Ovary (tissue), 10 donors: ENCODE measurements at places on chromosomes 3 and 15.

DNA sequence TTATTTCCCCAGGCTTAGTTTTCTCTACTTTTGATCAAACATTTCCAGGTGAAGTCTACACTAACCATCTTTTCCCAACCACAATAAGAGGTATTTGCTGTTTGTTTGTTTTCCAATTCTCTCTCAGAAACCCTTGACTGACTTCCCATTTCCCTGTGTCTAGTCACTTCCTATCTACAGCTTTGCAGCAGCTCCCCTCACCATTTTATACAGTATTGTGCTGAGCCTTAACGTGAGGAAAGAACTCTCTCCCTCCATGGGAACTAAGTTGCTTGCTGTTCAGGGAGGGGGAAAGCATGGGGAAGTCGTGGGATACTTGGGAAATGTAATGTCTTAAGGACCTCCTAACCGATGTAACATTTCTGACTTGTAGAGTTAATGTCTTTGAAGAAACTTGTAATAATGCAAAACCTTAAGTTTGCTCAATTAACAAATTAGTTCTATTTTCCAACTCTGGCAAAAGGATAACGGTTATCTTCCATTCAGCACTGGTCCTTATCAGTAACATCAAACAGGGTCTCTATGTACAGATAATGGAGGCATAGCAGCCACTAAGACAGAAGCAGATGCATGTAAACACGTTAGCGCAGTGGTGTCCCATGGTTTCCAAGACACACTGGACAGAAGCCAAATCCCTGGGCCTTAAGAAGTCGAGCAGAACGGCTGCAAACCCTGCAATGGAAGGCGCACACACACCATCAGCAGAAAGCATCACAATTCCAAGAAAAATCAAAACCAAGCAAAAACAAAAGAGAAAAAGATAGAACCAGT, 39.7 kb downstream of the NPTN start:
- H3K4me3 ChIP-seq = no peak overlapping the region
- H3K4me1 ChIP-seq = peaks cover 7% of the 10 kb centered on the region
- H3K27me3 ChIP-seq = no peaks in the 10 kb centered on the region
- H3K27ac ChIP-seq = no peak overlapping the region

DNA sequence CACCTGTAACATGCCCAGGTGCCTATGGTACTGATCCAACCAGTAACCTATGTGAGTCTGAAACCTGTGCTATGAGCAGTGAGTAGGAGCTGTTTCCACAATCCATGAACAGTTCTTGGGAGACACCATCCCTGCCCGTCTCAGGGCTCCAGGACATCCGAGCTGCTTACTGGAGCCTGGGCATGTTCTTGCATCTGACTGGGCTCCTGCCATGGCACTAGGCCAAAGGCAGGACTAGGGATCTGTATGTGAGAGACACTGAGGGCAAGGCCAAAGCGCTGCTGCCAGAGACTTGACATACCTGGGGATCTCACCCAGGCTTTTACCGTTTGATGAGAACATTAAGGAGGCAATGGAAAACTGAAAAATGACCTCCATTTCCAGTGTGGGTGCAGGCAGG, 59.8 kb downstream of the WDR76 start:
- H3K36me3 ChIP-seq = no peaks in the 10 kb centered on the region

- H3K27ac ChIP-seq = peak overlapping the region; percentile 50
- DNase-seq = peak; percentile 83
- no peaks in the 10 kb centered on the region for H3K36me3 ChIP-seq
- no peaks in the 10 kb centered on the region for H3K27me3 ChIP-seq
- peak overlapping the region; percentile 56 for H3K4me3 ChIP-seq
These were observed 550 bp downstream of the RPP25 start for GRCh38 chr15:74955796-74956647.

DNA sequence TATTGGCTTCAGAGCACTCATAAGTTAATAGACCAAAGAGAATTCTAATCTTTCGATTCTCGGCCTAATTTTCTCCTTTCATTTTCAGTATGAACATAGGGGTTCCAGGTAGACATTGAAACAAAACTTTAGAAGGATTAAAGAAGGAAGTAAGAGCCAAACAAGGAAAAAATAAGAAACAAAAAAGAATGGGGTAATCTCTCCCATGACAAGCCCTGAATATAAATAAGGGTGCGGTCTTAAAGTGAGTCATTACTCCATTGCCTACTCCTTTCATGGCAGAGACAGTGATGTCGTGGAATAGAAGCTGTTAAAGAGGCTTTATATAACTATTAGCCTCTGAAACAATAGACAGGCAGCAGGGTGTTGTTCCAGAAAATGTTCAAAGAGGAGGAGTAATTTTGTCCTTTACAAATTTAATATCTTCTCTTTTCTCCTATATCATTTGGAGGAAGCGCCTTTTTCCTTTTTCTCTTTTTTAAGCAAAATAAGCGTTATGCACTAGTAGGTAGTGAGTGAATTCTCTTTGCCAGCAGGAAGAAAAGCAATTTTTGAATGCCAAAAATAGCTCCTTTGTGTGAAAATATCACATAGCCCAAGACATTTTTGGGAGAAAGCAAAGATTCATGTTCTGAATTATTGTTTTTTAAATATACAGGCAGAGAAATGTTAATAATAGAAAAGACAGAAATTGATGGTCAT, 607.9 kb upstream of the KCNMB2 start:
- H3K4me3 ChIP-seq = no peak overlapping the region
- no peaks in the 10 kb centered on the region for H3K27me3 ChIP-seq
- H3K4me1 ChIP-seq = no peaks in the 10 kb centered on the region
- DNase-seq = no peak
- H3K27ac ChIP-seq = no peak overlapping the region

DNA sequence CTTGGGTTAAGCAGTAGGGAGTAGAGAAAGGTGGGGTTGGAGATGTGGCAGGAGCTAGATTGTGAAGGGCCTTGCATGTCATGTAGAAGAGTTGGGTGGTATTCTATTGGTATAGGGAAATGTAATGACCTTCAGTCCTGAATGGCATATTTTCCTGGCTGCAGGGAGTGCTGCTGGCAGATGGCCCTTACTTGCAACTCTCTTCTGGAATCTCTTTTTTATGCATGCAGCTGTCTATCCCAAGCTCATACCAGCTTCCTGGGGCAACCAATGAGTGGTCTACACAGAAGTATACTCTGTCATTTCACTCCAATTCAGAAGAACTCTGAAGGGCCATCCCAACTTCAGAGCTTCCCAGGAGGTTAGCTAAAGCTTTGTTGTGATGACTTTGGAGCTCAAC, 144.7 kb upstream of the ANKRD28 start:
- H3K27me3 ChIP-seq = no peaks in the 10 kb centered on the region
- DNase-seq = no peak
- no peaks in the 10 kb centered on the region for H3K4me1 ChIP-seq
- H3K27ac ChIP-seq = no peak overlapping the region
- no peak overlapping the region for H3K4me3 ChIP-seq
- no peaks in the 10 kb centered on the region for H3K36me3 ChIP-seq

DNA sequence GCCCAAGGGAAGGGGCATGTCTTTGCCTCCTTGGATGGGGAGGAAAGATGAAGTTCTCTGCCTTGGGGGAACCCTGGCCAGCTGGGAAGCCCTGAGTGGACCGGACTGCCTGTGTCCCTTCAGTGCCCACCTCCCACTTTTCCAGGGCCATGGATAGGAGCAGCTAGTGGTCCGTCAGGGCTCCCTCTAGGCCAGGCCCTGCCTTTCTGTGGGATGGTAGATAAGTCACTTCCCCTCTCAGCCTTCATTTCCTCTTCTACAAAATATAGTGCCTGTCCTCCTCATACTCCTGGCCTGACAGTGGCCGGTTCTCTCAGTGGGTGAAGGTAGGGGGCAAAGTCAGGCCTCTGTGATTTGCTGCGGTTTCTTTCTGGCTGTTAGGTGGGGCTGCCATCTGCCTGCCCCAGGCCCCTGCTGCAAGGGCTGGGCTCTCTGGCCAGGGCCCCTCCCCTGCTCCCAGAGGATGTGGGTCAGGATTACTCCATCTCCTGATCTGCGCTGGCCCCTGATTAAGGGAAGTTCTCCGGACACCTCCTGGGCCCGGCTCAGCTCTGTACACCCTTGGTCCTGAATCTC, 1.4 kb downstream of the PLEKHO2 start:
- peak overlapping the region; percentile 59 for H3K4me3 ChIP-seq
- DNase-seq = no peak
- peaks cover 10% of the 10 kb centered on the region for H3K4me1 ChIP-seq

GRCh38 chr15:49863431-49864224, 242.8 kb downstream of the DTWD1 start:
- H3K4me3 ChIP-seq = no peak overlapping the region
- DNase-seq = no peak
- H3K27me3 ChIP-seq = no peaks in the 10 kb centered on the region
- H3K4me1 ChIP-seq = peaks cover 4% of the 10 kb centered on the region
- H3K36me3 ChIP-seq = no peaks in the 10 kb centered on the region

DNA sequence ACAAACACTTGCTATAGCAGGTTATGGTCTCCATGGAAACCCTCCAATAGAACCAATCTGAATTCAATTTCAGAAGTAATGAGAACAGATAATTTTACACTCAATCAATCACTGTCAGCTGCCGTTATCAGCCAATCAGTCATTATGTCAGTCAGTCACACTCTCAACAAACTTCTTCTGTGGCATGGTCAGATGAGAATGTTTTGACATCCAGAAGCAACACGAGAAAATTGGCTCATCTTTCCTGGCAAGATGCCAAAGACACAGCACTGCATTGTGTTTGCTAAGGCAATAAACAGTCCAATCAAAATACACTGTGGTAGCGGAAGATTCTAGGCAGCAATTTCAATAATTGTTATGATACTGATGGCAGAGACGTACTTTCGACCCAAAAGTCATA, 190.7 kb downstream of the RORA start:
- H3K4me1 ChIP-seq = peaks cover 15% of the 10 kb centered on the region
- no peak for DNase-seq
- no peaks in the 10 kb centered on the region for H3K36me3 ChIP-seq

- H3K36me3 ChIP-seq = no peaks in the 10 kb centered on the region
- no peaks in the 10 kb centered on the region for H3K27me3 ChIP-seq
- H3K27ac ChIP-seq = no peak overlapping the region
- H3K4me3 ChIP-seq = no peak overlapping the region
- no peak for DNase-seq
- H3K4me1 ChIP-seq = no peaks in the 10 kb centered on the region
These were observed 371.6 kb upstream of the ZNF385D start for GRCh38 chr3:22122567-22122966.

- H3K4me1 ChIP-seq = peaks cover 45% of the 10 kb centered on the region
- no peaks in the 10 kb centered on the region for H3K36me3 ChIP-seq
- H3K27me3 ChIP-seq = no peaks in the 10 kb centered on the region
- DNase-seq = no peak
These were observed 7.3 kb downstream of the CSRNP1 start for GRCh38 chr3:39146083-39146501.

GRCh38 chr3:126305427-126305826, 51.8 kb downstream of the KLF15 start:
- peaks cover 5% of the 10 kb centered on the region for H3K4me1 ChIP-seq
- no peak overlapping the region for H3K27ac ChIP-seq
- H3K4me3 ChIP-seq = no peak overlapping the region
- H3K27me3 ChIP-seq = no peaks in the 10 kb centered on the region
- DNase-seq = no peak
- H3K36me3 ChIP-seq = no peaks in the 10 kb centered on the region

DNA sequence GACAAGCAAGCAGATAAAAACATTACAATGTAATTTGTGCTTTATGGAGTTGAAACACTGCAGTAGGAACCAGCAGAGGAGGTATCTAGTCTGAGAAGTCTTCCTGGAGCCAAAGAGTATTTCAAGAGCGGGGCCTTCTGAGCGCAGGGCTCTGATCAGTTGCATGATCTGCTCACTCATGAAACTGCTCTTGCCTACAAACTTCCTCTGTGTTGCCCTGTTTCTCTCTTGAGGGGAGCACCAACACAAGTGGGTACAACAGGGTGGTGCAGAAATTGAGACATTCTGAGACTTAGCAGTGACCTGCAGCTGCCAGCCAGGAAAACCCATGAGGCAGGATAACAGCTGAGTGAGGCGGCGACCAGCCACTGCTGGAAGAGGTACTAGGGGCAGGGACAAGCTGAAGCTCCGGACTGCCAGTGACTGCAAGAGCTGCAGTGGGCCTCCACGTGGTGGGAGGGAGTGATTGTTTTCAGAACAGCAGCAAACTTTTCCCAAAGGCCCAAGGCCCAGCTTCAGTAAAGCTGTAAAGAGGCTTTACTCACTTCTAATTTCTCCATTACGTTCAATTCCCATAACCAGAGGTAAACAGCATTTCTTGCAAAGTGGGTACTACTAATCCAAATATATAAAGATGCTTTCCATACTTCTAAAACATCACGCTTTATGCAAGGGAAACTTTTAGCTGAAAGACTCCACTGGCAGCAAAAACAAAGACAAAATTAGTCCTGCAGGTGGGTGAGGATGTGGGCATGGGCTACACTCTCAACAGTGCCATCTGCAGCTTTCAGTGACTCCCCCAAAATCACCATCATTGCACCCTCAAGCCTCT, 69.0 kb upstream of the LPP start:
- H3K4me3 ChIP-seq = no peak overlapping the region
- H3K27me3 ChIP-seq = no peaks in the 10 kb centered on the region
- no peaks in the 10 kb centered on the region for H3K36me3 ChIP-seq

DNA sequence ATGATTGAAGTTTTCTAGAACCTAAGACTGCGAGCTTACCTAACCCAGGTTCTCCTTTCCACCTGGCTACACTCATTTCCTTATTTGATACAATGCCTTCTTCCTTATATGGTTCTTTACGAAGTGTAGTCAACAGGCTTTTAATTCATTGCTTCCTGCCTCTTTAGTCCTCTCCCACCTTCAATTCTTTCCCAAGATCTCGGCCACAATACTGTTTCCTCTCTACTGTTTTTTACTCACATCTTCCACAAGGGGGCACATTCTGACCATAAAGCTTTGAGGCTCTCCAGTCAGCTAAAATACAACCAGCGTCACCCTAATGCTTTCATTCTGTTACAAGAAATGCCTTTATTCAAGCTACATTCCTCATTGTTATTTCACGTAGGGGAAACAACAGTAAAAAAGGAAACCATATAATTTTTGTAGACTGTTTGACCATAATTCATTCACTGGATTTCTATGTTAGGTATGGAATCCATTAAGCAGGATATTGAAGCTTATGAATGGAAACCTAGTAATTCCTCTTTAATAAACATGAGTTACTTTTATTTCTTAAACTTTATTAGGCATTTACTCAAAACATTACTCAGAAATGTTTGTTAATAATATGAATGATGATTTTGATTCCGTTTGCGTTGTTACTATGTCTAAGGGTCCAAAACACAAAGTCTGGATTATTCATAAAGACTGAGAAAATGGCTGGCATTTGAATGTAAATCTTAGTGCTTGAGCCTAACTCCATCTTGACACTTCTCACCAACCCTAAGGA, 29.5 kb upstream of the VEPH1 start:
- H3K36me3 ChIP-seq = no peaks in the 10 kb centered on the region
- peaks cover 1% of the 10 kb centered on the region for H3K4me1 ChIP-seq
- H3K27me3 ChIP-seq = no peaks in the 10 kb centered on the region

- no peak overlapping the region for H3K4me3 ChIP-seq
- DNase-seq = no peak
- H3K36me3 ChIP-seq = no peaks in the 10 kb centered on the region
- H3K27ac ChIP-seq = no peak overlapping the region
- H3K4me1 ChIP-seq = peaks cover 2% of the 10 kb centered on the region
These were observed 134.3 kb upstream of the ABHD17C start for GRCh38 chr15:80560601-80561400.

DNA sequence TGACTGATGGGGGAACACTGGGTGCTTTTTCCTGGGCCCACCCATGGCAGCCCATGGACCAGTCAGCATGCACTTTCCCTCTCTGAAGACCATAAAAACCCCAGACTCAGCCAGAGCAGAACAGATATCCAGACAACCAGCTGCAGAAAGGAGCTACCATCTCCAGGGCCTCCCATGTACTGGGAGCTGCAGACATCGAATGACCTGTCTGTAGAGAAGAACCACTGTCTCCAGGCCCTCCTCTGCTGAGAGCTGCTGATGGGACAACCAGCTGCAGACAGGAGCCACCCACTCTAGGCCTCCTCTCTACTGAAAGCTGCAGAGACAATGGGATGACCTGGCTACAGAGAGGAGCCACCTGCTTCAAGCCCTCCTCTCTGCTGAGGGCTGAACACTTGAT, 66.6 kb downstream of the PROS1 start:
- no peak overlapping the region for H3K4me3 ChIP-seq
- no peak overlapping the region for H3K27ac ChIP-seq
- H3K27me3 ChIP-seq = no peaks in the 10 kb centered on the region
